ENCODE measurements at places on chromosomes 11 and 22.

GRCh38 chr11:128693416-128693712 is 508 bp upstream of the FLI1 start:
- DNase-seq = no peak

DNA sequence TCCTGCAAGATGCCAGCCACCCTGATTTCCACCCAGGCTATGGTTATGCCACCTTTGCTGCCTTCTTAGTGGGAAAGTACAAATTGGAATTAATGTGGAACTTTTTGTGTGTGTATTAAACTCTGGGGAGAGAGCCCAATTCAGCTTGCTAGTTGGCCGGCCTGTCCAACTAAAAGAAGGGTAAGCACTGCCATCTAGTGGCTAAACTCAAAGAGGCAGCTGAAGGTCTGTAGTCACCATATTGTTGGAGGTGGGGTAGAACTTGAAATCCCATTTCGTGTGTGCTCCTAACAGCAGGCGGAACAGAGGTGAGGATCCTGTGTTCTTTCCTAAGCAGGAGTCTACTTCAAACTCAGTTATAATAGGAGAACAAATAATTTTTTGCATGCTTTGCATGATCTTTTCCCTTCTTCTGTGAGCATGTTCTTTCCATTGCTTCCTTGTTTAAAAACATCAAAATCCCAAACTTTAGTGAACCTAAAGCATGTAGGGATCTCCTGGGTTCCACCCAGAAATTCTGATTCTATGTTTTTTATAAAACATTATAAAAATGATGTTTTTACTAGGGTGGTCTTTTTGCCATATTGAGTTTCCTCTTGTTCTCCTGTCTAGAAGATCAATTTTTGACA is 138.8 kb upstream of the SORL1-AS1 start:
- DNase-seq = peak; percentile 86

- no peak for DNase-seq
Measured at GRCh38 chr11:16013649-16014275, 342.6 kb downstream of the SOX6 start.

DNA sequence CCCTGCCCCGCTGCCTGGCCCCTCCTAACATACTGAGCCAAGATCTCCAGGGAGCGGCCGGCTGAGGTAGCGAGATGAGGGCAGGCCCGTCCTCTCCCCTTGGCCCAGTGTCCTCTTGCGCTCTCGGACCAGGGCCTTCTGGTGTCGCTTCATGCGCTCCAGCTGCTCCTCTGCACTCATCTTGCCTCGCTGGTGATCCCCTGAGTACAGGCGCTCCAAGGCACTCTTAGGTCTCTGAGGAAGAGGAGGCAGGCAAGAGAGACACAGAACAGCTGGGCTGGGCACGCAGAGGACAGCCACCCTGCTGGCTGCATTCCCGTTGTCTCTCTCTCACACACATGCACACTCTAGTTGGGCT is 50.6 kb downstream of the C11orf58 start:
- no peak for DNase-seq

- DNase-seq = no peak
Measured at GRCh38 chr11:95108159-95108611, 18.5 kb downstream of the ENDOD1 start.

DNA sequence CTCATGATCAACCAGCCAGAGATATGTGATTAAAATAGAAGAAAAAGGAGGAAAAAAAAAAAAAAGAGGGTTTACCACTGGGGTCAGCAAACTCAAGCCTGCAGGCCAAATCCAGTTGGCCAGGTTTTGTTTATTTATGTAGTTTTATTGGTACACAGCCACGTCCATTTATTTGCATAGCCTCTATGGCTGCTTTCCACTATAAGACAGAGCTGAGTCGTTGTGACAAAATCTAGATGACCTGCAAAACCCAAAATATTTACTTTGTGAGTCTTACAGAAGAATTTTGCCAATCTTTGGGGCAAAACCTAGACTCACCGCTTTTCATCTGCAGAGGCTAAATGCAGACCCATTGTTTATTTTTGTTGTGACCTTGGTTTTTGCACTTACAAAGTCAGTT is 87.1 kb downstream of the TENM4 start:
- DNase-seq = no peak

- peak; percentile 67 for DNase-seq
Measured at GRCh38 chr11:68002575-68002937, 1.3 kb downstream of the UNC93B1 start.

GRCh38 chr11:70020336-70021214 is 57.5 kb upstream of the ANO1 start:
- no peak for DNase-seq

DNA sequence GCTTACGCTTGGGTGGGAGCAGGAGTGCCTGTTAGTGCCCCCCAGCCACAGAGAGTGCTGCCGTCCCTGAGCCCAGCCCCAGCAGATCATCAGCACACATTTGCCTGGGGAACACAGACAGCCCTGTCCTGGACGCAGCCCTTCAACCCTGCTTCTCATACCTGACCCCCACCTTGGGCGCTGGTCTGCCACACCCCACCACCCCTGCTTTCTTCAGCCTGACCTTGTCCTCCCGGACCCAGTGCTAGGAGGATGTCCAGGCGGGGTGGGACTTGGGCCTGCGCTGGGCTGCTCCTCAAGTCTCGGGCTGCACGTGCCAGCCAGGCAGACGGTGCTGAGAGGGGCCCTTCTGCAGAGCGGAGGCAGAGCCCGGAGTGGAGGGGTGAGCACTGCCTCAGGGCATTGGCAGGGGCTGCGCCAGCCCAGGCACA is 119.2 kb downstream of the KCNQ1OT1 start:
- DNase-seq = no peak

DNA sequence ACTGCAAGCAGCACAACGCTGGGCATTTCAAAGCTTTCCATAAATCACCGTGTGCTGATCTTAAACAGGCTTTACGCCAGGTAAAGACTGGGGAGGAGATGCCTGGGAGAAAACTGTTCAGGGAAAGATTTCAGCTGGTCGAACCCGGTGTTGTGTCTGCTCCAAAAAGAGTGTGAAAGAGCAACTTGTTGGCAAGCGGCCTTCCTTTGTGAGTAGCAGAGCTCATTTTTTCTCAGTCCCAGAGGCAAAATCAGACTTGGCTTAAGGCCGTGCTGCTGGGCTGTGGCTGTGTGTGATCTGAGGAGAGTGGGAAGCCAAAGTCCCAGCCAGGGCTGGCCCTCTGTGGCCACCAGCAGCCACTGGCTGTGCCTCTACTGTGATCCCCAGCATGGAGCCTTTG is 75.7 kb upstream of the E2F8 start:
- no peak for DNase-seq

- no peak for DNase-seq
Measured at GRCh38 chr11:12100841-12101242, 9.5 kb upstream of the MICAL2 start.

- peak; percentile 87 for DNase-seq
Measured at GRCh38 chr11:62880231-62880802, 379 bp upstream of the SLC3A2 start.

GRCh38 chr11:119282495-119282894 is 34.4 kb downstream of the MCAM start:
- peak; percentile 77 for DNase-seq

DNA sequence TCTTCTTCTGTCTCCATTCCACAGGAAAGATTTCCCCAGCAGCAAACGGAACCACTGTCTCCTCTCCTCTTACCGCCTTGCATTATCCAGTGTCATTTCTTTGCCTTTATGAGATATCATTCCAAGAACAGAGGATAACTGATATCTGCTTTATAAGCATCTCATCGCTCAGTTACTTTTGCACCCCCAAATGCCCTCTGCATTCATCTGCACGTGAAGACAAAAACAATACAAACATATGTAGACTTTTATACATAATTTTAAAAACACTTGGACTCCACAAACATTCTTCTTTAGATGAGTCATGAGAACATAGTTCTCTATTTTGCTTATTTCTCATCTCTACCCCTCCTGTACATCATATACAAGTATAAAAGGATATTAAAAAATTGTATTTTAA is 512 bp upstream of the OR51T1 start:
- DNase-seq = no peak

- DNase-seq = no peak
Measured at GRCh38 chr11:125190566-125190965, 26.0 kb downstream of the PKNOX2 start.

- DNase-seq = no peak
Measured at GRCh38 chr11:8227156-8228152, 36.2 kb downstream of the LMO1 start.

DNA sequence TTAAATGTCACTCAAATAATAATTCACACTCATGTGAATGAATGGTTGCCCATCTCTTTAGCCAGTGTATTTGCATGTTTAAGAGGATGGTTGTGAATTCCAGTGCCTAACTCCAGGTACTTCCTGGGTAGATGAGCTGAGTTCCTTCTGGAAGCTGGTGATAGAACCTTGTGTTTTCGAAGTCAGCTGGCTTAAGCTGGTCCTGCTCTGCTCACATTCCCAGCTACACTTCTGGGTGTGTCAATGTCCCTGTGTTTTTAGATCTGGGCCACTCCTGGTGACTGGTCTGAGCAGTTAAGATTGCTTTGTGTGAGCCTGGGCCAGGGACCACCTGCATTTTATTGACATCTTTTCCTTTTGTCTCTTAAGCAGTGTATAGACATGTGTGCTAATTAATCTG is 10.6 kb downstream of the TEAD1 start:
- DNase-seq = no peak

GRCh38 chr11:76175783-76176182 is 30.5 kb downstream of the WNT11 start:
- no peak for DNase-seq

GRCh38 chr11:80778941-80779340 is 1338.1 kb upstream of the TENM4 start:
- DNase-seq = no peak

DNA sequence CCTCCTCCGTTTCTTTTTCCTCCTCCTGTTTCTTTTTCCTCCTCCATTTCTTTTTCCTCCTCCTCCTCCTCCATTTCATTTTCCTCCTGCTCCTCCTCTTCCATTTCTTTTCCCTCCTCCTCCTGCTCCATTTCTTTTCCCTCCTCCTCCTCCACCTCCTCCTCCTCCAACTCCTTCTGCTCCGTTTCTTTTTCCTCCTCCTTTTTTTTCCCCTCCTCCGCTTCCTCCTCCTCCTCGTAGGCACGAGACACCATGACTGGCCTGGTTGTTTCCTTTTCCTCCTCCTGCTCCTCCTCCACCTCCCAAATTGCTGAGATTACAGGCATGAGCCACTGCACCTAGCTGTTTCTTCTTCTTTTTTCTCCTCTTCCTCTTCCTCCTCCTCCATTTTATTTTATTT is 25.6 kb upstream of the DRICH1 start:
- no peak for DNase-seq

DNA sequence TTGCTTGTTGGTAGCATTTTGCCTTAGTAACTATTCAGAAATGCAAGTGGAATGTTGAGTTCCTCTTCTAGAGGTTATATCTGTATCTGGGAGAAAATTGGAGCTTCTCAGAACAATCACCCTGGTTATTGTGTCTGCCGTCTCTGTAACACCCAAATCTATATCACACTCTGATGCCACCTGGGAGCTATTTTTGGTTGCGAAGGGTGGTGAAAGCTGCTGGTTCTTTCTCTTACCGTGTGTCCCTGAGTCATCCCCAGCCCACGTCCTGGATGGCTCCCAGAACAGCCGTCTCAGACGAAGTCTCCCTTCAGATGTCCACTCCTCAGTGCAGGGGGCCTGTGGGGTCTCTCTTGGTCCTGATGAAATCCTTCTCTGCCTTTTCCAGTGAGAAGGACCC is 83.5 kb downstream of the C22orf31 start:
- DNase-seq = peak; percentile 28

GRCh38 chr11:27896096-27896495 is 195.8 kb upstream of the BDNF start:
- no peak for DNase-seq

DNA sequence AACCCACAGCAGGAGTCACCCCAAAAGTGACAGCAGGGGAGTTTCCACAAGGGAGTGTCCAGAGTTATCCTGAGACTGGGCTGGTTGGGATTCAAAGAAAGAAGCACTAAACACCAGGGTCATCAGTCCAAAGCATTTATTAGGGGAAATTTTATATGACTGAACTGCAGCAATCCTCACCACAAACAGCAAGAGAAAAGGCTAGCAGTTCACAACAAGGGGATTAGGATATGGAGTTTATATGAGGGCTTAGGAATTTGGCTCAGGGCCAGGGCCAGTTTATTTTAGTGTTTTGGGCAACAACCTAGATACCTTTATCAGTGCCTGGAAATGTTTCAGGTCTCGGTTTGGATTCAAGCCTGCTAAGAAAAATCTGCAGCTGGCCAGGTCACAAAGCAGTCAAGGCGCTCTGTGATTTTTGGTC is 4.6 kb upstream of the TMEM126A start:
- DNase-seq = no peak

- no peak for DNase-seq
Measured at GRCh38 chr11:103947546-103947919, 88.9 kb upstream of the DDI1 start.

DNA sequence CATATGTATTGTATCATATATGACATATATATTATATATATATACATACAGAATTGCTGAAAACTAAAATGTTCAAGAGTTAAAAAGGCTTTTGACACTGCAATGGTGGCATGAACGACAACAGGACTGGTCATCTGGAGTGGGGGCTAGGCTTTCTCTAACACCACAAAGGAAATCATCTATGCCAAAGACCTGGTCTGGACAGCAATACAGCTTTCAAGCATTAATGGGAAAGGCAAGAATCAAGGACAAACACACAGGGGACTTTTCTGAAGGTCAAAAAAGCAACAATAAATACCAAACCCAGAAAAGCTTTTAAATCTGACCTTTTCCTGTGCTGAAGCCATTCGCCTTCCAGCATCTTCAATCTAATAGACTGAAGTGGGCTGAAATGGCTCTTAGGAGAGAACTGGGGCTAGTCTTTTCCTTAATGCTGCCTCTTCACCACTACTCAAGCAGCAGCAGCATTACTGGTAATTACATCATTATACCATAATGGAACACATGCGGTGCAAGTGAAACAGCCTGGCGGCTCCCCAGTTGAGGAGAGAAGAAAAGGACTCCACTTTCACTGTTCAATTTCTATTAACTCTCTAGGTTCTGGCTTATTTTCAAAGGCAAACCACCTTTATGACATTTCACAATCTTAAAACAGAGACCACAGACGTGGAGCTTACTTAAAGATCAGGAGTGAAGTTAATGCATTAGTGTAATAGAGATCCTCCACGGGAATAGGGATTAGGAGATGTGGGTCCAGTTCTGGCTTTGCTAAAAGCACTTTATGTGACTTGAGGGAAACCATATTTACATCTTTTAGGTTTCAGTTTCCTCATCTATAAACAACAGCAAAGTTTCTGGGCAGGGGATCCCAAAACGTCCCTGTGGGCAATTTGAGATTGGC is 63.0 kb downstream of the GAB2 start:
- DNase-seq = peak; percentile 55

Data from NB4 (cell line).